ENCODE measurements at places on chromosomes 4 and X. TPM values are rescaled to one million over a fixed set of nuclear protein-coding genes. Genes with fewer than 3 reads are reported as not detected.

Gene ZNF711
- 35.8 TPM for polyA plus RNA-seq

Gene RELL1
- polyA plus RNA-seq = 14.3 TPM

Gene DRP2
- polyA plus RNA-seq = 1.2 TPM

Gene PPARGC1A
- polyA plus RNA-seq = 13.7 TPM

Gene MOSPD2
- 15.8 TPM for polyA plus RNA-seq

Gene ZNF157
- polyA plus RNA-seq = 0.27 TPM

Gene SH3BP2
- polyA plus RNA-seq = 27.8 TPM

Gene TLR2
- 2.1 TPM for polyA plus RNA-seq

Gene DRD5
- polyA plus RNA-seq = 0.23 TPM

Gene MAP3K15
- 1.2 TPM for polyA plus RNA-seq

Gene AIMP1
- 44.9 TPM for polyA plus RNA-seq

Gene PABPC4L
- 11.2 TPM for polyA plus RNA-seq

Gene SOWAHD
- polyA plus RNA-seq = 0.33 TPM

Gene KIF4A
- polyA plus RNA-seq = 8.5 TPM

Gene ATP2B3
- polyA plus RNA-seq = 0.71 TPM

Gene CCKAR
- polyA plus RNA-seq = not detected

Gene LYAR
- polyA plus RNA-seq = 16.6 TPM

Gene DCAF8L2
- not detected for polyA plus RNA-seq

Gene CLNK
- polyA plus RNA-seq = 0.43 TPM

Gene LDOC1
- 39.7 TPM for polyA plus RNA-seq

Gene CPZ
- polyA plus RNA-seq = 7.9 TPM

Gene DUX4
- polyA plus RNA-seq = not detected

Gene MORF4L2
- polyA plus RNA-seq = 246 TPM

Gene MAGED1
- 290 TPM for polyA plus RNA-seq

Gene SSX1
- polyA plus RNA-seq = not detected

Gene TMSB15B
- polyA plus RNA-seq = 10.9 TPM

Gene SHISA3
- polyA plus RNA-seq = 18.4 TPM

Gene RHOH
- 6.5 TPM for polyA plus RNA-seq

Gene FOXO4
- 26.0 TPM for polyA plus RNA-seq

Gene ADH1C
- polyA plus RNA-seq = 6.8 TPM

Gene ZNF718
- 12.7 TPM for polyA plus RNA-seq

Gene LUZP4
- not detected for polyA plus RNA-seq

Gene NLGN4X
- 3.5 TPM for polyA plus RNA-seq

Gene SNCA
- 18.4 TPM for polyA plus RNA-seq

Gene RHOXF1
- polyA plus RNA-seq = 1.1 TPM

Gene TLL1
- polyA plus RNA-seq = 2.1 TPM

Gene ATRX
- 47.3 TPM for polyA plus RNA-seq

Gene CT45A1
- polyA plus RNA-seq = 0.49 TPM

Gene TMPRSS11B
- not detected for polyA plus RNA-seq

Gene RAB9B
- 34.5 TPM for polyA plus RNA-seq

Gene NKX3-2
- polyA plus RNA-seq = 0.16 TPM

Gene ANOS1
- polyA plus RNA-seq = 41.5 TPM

Gene ADH6
- 0.27 TPM for polyA plus RNA-seq

Gene PNMA6A
- 2.3 TPM for polyA plus RNA-seq

Gene TRPC3
- polyA plus RNA-seq = 1.1 TPM
